ENCODE measurements at places on chromosomes 3 and 15.

- DNase-seq, result no peak
Observed at GRCh38 chr15:89396723-89397652, 62.4 kb upstream of the POLG start.

DNA sequence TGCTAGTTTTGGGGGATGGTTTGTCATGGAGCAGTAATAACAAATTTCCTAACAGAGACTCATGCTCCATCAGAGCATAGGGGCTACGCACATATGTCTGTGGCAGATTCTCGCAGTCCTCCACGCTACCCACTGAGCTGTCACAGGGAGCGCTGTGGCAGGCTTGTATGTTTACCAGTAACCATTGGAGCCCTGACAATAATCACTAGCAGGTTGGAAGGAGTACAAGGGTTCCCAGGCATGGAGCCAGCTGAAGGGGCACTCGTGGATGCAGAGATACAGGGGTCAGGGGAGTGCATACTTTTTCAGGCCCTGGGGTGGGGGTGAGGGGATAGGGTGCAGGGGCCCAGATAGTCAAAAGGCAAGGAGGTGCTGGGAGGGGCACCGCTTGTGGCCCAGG is 7.9 kb upstream of the GP9 start:
- no peak for DNase-seq

- DNase-seq, result no peak
Observed at GRCh38 chr3:9452417-9452816, 55.0 kb downstream of the SETD5 start.

GRCh38 chr15:31241888-31242522 is 84.6 kb upstream of the KLF13 start:
- DNase-seq, result no peak

DNA sequence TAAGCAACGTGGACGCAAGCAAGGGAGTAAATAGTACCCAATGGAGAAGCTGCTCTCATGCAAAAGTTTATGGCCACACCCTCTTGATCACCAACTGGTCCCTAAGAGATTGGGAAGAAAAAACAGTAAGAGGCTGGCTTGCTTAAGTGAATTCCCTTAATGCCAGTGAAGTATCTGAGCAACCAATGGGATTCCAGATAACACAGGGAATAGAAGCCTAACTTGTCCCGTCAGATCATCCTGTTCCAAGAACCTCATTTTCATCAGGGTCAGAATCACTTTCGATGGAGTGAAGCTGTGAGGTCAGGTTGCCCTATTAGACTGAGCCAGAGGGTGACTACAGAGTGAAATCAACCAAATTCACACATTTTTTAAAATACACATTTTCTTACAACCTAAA is 104.3 kb downstream of the CD47 start:
- DNase-seq, result no peak

DNA sequence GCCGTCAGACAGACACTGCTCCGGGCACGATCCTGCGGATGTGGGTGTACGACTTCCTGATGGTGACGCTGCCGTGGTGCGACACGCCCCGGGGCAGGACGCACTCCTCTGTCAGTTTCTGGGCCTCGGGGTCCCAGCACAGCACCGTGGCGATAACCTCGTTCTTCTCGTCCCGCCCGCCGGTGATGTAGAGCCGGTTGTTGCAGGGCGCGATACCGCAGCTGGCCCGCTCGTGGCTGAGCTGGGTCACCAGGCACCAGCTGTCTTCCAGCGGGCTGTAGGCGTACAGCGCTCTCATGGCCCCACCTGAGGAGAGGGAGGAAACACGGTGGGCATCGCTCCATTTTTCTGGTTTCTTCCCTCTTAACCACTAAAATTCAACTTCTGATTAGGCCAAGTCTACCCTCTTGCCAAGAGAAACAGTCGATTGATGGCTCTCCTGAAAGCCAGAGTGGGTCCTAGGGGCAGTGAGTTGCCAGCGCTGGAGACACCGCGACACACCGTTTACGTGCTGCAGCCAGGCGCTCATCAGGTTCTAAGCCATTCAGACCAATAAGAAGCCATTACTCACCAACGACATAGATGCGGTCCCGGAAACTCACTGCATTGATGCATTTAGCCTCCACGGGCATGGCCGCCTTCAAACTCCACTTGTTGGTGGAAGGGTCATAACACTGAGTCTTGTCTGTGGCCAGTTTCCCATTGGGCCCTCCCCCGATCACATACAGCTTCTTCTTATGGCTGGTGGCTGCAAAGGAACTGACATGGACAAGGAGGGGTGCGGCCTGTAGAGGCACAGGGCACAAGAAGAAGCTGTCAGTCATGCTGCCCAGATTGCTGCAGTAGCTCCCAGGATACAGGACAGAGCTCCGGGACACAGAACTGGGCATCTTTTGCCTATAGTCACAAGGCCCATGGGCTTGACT is 63.3 kb downstream of the KLHL6 start:
- no peak for DNase-seq

Measured in kidney capillary endothelial cell (primary cell).